ENCODE measurements at places on chromosomes 6 and 20. TPM values are rescaled to one million over a fixed set of nuclear protein-coding genes. Genes with fewer than 3 reads are reported as not detected.

Gene C6orf132
- total RNA-seq, result 11.8 TPM

Gene MLN
- not detected for total RNA-seq

Gene SLC17A2
- total RNA-seq, result not detected

GRCh38 chr6:47343600-47343999, 33.9 kb upstream of the TNFRSF21 start:
- DNase-seq, result no peak

Measured in progenitor cell of endocrine pancreas (in vitro differentiated cells).